Dorsolateral prefrontal cortex (tissue), 122 donors: ENCODE measurements at places on chromosomes 2 and 18. TPM values are rescaled to one million over a fixed set of nuclear protein-coding genes. Genes with fewer than 3 reads are reported as not detected.

DNA sequence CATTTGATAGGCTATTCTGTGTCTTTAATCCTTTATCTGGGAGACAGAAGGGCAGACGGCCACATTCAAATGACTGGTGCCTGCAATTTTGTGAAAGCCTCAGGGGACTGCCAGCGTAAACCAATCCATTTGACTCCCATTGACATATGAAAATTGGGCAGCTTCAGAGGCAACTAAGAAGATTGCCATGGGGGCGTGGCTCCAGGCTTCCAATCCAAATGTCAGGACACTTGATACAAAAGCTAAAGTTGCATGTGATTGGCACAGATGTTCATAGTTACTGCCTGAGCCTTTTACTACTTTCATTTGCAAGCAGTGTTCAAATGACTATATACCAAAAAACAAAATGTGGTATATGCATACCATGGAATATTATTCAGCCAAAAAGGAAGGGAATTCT is 42.0 kb downstream of the SPC25 start:
- no peak for DNase-seq

DNA sequence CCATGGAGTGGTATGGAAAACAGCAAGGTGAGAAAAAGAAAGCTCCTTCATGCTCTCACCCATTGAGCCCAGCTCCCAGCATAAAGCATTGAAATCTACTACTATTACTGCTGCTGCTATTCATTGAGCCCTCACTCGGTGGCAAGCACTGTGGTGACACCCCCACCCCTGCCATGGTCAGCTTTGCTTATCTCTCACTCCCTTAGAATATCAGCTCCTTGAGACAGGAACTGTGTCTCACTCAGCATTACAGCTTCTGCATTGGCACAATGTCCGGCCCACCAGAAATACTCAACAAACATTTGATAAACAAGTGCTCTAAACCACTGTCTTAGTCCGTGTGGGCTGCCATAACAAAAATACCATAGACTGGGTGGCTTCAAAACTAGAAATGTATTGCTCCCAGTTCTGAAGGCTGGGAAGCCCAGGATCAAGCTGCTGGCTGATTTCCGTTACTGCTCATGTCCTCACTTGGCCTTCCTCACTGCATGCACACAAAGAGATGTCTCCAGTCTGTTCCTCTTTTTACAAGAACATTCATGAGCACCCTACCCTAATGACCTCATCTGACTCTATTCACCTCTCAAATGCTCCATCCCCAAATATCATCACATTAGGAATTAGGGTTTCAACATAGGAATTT is 116.3 kb downstream of the ZBTB7C start:
- DNase-seq = no peak

DNA sequence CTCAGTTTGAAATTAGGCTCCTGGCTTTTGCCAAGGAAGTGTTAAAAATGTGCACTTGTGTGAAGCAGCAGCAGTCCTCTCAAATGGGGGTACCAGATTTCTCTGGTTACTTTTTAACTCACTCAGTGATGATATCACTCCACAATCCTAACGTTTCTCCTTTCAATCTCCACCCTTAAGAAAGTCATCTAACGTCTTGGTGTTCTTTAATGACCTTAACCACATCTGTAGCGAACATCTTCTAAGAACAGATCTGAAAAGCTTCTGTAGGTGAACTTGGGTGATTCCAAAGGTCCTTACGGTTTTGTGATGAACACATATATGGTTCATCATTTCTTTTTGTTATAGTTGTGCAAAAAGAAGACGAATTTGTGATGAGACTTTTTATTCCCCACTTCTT is 73.2 kb downstream of the DOCK10 start:
- no peak for DNase-seq

GRCh38 chr2:94874277-94874997 is 3.2 kb downstream of the TEKT4 start:
- DNase-seq = no peak

- no peak for DNase-seq
These were observed 103.8 kb upstream of the APCDD1 start for GRCh38 chr18:10350661-10351060.

DNA sequence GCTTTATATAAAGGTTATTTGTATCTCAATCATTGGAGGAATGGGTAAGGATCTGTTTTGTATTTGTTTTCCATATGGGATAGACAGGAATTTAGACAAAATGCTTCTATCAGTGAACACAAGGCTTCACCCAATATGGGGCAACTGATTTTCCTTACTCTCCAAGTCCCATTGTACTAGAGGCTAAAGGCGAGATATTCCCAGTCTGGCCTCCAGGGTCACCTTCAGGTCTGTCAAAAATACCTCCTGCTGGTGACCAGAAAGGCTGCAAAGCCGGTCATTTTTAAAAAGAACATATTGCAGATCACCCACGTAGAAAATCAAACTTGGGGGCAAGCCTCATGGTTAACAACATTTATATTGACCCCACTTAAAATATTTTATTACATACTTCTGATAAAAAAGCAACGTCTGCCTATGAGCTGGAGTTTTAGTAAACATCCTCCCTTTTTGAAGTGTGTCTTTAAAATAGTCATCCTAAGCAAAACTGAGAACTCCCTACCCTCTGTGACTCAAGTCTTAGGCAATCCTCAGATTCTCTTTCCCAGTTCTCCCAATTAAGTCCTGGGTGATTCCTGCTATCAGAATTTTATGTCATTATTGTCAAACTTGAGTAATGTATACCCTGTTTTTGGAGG is 276.6 kb downstream of the MREG start:
- no peak for DNase-seq

The KCNE4 gene
- 4.2 TPM for total RNA-seq

DNA sequence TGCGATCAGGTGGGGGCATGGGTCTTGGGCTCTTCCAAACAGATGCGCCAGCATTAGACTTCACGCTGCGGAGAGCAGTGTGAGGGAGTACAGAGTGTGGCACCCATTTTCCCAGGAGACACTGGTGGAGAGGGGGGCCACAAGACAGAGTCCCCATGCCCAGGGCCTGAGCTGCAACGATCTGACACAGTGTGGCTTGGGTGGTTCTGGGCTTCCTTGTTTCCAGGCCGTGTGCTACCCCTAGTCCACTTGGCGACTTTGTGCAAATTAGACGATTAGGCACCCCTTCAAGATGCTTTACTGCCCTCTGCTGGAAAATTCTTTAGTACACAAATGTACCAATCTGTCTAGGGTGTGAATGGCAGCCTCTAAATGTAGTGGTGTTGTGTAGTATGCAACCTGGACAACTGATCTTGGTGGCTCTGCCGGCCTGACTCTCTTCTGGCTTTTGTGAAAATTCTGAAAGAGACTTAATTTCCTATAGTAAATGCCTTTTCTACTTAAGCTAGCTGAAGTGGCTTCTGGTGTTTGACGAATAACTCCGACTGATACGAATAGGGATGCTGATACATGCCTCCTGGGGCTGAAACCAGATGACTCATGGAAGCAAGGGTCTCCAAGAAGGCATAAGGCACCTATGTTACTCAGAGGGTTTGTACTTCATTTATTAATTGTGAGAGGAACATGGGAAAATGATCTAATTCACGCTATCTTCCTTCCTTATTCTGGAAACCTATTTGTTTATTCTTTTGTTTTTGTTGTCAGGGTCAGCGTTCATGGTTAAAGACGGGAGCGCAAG is 92.3 kb upstream of the SMAD2 start:
- DNase-seq = no peak
